ENCODE measurements at places on chromosomes 5 and 9.
A peak's percentile ranks its signal among the peaks of the same experiment; 100 is the strongest.

- DNase-seq: no peak
Measured at GRCh38 chr5:15080219-15080618, 208.6 kb upstream of the ANKH start.

- no peak for DNase-seq
Measured at GRCh38 chr5:116360008-116360853, 214.4 kb downstream of the SEMA6A start.

DNA sequence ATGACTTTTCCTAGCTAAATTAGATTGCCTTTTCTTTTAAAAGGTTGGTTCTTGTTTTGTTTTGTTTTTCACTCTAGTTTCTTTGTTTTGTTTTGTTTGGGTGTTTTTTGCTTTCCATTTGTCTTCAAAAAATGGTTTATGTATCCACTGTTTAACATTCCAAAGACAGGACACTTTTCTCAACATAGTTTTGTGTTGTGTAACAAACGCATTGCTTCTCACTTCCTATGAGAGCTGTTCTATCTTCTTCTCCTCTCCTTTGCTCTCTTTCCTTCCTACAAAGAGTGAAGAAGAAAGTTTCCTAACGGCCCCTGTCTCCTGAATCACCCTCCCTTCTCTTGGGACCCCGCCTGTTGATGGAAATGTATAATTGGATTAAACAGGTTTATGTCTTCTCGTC is 539.7 kb downstream of the ACTL7B start:
- no peak for DNase-seq

DNA sequence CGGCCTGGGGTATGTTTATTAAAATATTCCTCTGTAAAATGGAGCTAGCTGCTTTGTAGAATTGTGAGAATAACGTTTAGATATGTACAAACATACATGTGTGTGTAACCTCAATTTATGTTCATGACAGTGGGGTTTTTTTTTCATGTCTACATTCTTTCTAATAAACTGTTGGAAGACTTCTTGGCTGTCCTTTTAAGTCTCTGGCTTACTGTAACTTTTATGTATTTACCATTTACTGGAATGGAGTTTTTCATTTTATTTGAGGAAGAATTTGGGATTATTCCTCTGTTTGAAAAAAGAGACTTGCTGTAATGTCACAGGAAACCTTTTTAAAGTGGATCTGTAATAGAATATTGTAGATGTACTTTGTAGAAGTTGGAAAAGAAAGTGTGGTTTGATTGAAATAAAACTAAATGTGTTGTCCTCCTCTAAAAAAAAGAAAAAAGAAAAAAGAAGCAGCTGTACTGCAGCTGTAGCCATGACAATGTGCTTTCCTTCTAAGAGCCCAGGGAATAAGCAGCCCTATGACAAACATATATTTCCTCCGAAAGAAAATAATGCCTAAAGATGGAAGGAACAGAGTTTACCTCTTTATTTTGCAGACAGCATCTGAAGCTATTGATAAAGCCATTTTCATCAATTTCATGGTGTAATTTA is 71.2 kb upstream of the FREM1 start:
- DNase-seq: no peak

- no peak for DNase-seq
Measured at GRCh38 chr9:111966124-111966723, 69.6 kb downstream of the UGCG start.

GRCh38 chr9:135009794-135010585 is 77.5 kb upstream of the OLFM1 start:
- no peak for DNase-seq

GRCh38 chr5:164680216-164680615 is 1174.8 kb downstream of the MAT2B start:
- no peak for DNase-seq

DNA sequence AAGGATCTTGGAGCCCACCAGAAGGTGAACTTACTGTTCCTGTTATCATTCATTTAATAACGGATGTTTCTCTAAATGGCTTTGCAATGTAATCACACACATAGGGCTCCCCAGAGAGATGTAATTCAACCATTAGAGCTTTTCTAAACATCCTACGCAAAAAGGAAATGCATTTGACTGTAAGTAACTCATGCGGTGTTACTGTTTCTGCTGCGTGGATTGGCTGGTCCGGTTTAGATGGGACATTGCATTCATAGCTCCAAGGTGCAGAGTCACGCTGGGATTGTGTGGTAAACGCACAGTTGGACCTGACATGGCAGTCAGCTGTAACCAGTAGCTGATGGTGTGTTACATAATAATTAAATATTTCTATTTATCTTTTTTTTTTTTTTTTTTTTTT is 185.5 kb upstream of the OTULINL start:
- no peak for DNase-seq

DNA sequence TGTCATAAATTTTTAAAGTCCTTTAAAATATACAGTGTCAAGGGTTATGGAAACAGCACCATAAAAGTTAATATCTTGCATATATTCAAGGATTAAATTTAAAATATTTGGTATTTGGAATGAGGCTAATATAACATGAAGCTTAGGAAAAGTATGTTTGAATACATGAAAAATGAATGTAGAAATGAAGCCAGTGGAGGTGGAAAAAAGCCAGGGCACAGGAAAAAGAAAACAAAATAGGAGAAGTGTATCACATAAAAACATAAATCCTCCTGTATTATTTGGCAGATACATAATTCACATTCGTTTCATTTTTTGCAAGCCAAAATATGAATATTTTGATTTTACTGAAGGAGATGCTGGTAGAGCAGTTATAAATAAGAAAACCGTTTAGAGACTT is 587.0 kb upstream of the ZNF608 start:
- DNase-seq: no peak

- no peak for DNase-seq
Measured at GRCh38 chr5:131218392-131218791, 45.5 kb upstream of the CDC42SE2 start.

DNA sequence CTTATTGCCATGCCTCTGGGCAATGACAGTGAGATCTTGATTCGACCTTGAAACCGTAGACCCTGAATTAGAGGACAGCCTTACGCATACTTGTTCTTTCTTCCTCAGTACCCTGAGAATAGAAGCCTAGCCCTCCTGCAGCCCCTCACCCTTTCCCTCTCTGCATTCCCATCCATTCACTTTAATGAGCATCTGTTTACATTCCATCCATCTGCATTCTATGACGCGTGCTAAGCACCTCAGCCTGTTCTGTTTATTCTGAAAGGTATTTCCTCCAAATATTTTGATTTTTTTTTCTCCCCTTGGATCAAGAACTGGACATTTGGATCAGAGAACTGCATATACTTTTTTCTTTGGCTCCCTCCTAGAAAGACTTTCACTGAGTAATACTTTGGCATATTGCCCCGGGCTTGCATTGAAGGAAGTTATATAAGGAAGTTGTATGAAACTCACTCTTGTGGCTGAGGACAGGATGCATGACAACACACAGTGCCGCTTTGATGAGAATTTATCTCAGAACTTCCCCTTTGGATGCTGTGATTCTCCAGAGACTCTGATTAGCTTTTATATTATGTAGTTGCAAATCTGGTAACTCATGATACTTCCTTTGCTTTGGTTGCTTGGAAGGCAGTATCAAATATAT is 15.7 kb downstream of the TMEM8B start:
- DNase-seq: no peak

DNA sequence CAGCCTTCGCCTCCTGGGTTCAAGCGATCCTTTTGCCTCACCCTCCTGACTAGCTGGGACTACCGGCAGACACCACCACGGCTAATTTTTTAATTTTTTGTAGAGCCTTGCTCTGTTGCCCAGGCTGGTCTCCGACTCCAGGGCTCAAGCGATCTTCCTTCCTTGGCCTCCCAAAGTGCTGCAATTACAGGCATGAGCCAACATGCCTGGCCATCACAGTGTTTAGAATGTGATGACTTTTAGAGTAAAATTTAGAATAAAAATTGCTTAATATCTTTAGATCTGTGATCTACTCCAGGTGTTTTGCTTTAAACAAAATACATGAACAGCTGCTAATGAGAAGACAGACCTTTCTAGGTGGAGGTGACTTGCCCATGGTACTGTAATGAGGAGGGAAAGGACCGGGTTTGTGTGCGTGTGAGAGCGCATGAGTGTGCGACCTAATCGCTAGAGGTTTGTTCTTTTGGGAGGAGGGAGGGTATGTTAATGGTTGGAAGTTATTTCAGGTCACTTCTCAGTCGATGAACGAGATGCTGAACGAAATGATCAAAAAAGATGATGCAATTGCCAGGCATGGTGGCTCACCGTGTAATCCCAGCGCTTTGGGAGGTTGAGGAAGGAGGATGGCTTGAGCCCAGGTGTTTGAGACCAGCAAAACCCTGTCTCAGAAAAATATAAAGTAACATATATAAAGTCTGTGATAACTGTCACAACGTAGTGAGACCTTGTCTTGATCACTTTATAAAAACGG is 2.0 kb downstream of the CNOT6 start:
- DNase-seq: no peak

GRCh38 chr9:91174772-91175171 is 186.9 kb downstream of the AUH start:
- DNase-seq: no peak

DNA sequence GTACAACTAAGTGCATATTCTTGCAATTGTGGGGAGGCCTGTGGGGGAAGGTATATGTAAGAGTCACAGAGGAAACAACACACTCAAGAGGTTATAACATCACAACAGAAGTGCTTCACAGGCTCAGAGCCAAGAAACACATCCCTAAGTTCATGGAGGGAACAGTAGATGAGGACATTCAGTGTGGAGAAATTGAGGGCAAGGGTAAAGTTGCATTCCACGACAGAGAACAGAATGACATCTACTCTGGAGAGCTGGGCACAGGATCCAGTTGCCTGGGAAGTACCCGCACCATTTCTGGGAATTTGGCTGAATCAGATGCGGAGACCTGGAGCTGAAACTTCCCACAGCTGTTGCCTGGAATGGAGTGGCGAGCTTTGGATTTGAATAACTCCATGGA is 197.2 kb downstream of the NXNL2 start:
- no peak for DNase-seq

DNA sequence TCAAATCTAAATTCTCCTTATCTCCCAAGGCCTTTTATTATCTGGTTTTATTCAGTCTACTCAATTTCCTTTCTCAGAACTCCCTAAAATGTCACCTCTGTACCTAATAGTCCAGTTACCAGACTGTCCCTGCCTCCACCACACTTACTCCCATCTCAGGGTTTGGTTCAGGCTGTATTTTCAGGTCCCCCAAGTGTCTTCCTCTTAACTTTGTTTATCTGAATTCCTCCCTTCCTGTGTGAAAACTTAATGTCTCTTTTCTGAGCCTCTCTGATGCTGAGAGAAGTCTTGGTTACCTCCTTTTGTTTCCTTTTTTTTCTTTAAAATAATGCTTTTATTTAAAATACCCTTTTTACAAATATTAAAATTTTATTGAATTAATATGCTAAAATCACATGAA is 133.4 kb downstream of the PAM start:
- no peak for DNase-seq

DNA sequence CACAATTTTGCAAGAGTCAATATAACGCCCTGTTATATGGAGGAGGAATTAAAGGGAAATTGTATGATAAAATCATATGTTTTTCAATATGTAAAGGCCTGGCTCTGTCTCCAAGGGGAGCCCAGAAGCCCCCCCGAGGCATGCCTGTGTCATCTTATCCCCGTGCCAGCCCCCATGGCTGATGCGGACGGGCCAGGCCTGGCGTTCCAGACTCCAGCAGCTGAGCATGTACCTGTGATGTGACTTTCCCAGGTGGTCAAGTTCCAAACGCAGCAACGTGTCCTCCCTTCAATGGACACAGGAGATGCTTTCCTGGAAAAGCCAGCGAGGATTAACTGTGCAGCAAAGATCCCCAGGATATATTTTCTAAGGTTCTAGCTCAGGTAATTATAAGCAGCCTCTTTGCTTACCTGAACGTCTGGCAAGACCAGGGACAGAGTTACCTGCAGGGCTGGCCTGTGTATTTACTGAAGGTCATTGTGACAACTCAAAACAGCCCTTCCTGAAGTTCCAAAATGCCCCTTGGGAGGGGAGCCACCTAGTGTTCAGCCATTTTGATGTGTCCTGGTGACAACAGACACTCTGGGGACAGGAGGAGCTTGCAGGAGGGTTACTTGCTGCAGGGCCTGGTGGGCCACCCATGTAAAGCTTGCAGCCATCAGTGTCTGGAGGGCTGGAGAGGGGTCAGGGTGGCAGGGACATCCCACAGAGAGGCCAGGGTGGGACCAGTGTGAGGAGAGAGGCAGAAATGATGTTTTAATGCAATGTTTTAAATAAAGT is 53.3 kb upstream of the RNU6ATAC start:
- DNase-seq: no peak

DNA sequence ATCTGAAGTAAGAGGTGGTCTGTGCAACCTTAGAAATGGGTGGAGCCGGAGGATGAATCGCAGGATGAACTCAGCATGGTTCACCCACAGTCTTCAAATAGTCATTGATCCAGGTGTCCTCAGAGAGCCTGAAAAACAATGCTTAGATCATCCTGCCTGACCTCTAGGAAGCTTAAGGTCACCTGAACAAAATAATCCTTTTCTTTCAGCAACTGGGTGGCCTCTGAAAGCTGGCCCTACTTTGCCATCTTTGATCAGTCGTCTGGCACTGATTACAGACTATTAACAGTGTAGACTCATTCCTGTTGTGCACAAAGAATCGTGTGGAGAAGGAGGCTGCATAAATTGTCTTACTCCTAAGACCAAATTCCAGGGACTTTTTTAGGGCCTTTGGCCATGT is 50.7 kb downstream of the PIP5K1B start:
- DNase-seq: peak; percentile 46

DNA sequence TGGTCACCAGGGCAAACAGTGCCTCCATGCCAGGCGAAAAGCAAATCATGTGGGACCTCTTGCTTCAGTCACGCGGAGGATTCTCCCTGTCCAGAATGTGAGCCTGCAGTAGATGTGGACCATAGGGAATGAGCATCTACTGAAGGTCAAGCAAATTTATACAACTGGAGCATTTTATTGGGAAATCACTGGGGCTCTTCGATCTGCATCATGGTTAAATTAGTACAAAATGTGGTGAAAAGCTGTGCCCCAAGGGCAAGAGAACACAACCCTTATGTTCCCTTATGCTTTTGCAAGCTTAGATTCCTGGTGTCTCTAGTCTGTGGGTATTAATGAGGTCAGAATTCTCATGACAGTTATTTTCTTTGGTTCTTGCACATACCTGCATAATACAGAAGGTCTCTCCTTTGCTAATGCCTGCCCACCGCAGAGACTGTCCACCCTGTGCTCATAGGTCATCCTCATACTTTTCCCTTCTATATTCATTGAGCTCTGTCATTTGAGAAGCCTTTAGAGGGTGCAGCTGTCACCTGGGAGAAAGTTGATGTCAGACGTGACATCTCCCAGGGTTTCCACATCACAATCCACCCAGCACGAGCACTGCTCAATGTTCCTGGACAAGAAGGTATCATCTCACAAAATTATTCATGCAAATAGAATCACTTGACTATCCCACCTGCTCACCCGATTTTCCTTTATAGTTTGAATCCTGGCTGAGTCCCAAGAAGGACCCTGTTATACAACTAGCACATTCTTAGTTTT is 111.7 kb downstream of the NXNL2 start:
- DNase-seq: no peak

DNA sequence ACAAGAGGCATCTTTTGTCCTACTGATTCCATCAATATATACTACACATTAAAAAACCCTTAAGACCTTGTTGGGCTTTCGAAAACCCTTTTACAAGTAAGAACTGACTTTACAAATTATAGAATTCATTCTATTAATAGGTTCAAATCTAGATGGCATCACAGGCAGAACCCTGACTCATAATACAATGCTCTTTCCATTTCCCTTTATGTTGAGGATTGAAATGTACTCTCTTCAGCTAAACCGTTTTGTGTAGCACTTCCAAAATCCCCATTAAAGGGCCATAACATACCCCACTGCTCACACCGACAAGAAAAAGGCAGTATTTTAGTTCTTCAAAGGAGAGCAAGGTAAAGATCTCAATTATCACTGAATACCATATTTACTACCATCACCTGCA is 11.2 kb downstream of the CSNK1A1 start:
- no peak for DNase-seq

- DNase-seq: no peak
Measured at GRCh38 chr5:4674166-4674565, 466.0 kb upstream of the ADAMTS16 start.
